MCF 10A (cell line): ENCODE measurements at places on chromosomes 1 and 21. TPM values are rescaled to one million over a fixed set of nuclear protein-coding genes. Genes with fewer than 3 reads are reported as not detected.

- no peaks in the 10 kb centered on the region for H3K4me1 ChIP-seq
- H3K27ac ChIP-seq, result no peak overlapping the region
- no peak for DNase-seq
- H3K27me3 ChIP-seq, result no peaks in the 10 kb centered on the region
- H3K4me3 ChIP-seq, result no peak overlapping the region
- H3K36me3 ChIP-seq, result peaks cover 69% of the 10 kb centered on the region
Measured at GRCh38 chr21:43018519-43018918, 44.2 kb downstream of the PKNOX1 start.

- H3K27me3 ChIP-seq, result no peaks in the 10 kb centered on the region
- no peaks in the 10 kb centered on the region for H3K4me1 ChIP-seq
- no peak for DNase-seq
- H3K36me3 ChIP-seq, result no peaks in the 10 kb centered on the region
Measured at GRCh38 chr1:54985556-54985955, 5.1 kb downstream of the TMEM61 start.

Gene SYNC
- total RNA-seq, result 1.1 and 1.9 TPM in 2 replicates

- DNase-seq, result no peak
- H3K4me1 ChIP-seq, result peaks cover 32% of the 10 kb centered on the region
- no peaks in the 10 kb centered on the region for H3K27me3 ChIP-seq
- no peak overlapping the region for H3K27ac ChIP-seq
Measured at GRCh38 chr1:101238031-101238628, 1.3 kb downstream of the S1PR1 start.
